ENCODE measurements at places on chromosomes 11 and 22.

DNA sequence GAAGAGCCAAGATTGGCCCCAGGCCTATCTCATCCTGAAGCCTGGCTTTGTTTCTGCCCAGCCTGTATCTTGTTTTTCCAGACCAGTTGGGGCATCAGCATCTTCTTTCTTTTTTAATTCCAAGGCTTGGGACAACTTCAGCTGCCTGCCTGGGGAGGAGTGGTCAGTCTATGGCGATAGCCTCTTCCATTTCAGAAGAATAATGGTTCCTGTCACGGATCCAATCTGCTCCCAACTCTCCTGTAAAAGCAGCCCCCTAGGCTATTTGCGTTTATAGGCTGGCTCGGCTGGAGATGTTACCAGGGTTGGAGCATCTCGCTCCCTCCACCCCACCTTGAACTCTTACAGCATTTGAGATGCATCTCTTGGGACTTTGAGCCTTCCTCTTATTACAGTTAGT, 145.2 kb upstream of the CADM1 start:
- no peak for DNase-seq

- peak; percentile 83 for DNase-seq
Observed at GRCh38 chr22:33921525-33922348, 1.5 kb upstream of the LARGE1 start.

GRCh38 chr11:11735586-11735985, 106.2 kb upstream of the USP47 start:
- no peak for DNase-seq

DNA sequence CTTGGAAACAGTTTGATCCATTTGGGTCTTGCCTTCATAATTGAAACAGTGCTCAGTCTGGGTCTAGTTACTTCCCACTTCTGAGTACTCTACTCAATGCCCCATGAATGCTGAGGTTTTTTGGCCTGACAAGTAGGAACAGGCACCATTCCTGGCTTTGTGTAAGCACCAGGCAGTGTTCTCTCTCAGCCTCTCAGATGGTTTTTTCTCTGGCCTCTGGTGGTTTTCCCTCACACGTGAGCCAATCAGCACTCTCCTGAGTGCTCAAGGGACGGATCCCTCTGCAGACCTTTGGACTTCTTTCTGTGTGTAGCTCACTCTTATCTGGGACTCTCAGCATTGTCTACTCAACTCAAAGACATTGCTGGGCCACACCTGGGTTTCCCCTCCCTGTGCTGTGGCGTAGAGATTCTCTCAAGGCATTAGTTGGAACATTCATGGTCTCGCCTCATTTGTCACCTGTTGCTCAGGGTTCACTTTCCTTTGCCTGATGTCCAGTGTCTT, 21.3 kb downstream of the SIK2 start:
- no peak for DNase-seq

DNA sequence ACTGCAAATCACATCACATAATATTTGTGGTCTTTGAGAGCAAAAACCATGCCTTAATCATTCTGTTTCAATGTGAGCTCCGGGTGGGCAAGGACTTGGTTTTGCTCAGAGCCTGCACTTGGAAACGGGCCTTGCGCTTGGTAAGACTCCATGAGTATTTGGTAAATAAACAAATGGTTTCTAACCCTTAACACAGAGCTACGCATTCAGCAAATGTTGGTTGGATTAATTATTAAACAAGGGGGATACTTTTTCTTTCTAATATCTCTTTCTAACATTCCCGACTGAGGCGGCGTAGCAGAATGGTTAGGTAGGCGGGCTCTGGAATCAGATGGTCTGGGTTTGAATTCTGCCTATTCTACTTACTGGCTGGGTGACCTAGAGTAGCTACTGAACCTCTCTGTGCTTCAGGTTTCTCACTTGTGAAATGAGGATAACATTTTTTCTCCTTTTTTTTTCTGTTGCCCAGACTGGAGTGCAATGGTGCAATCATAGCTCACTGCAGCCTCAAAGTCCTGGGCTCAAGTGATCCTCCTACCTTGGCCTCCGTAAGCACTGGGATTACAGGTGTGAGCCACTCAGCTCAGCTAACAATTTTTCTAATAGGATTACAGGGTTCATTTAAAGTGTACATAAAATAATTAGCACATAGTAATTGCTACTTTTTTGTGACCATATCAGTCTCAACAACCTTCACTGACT, 3.4 kb upstream of the FAM83F start:
- DNase-seq: no peak

- DNase-seq: peak; percentile 70
Observed at GRCh38 chr11:95790933-95791708, 823 bp downstream of the CEP57 start.

DNA sequence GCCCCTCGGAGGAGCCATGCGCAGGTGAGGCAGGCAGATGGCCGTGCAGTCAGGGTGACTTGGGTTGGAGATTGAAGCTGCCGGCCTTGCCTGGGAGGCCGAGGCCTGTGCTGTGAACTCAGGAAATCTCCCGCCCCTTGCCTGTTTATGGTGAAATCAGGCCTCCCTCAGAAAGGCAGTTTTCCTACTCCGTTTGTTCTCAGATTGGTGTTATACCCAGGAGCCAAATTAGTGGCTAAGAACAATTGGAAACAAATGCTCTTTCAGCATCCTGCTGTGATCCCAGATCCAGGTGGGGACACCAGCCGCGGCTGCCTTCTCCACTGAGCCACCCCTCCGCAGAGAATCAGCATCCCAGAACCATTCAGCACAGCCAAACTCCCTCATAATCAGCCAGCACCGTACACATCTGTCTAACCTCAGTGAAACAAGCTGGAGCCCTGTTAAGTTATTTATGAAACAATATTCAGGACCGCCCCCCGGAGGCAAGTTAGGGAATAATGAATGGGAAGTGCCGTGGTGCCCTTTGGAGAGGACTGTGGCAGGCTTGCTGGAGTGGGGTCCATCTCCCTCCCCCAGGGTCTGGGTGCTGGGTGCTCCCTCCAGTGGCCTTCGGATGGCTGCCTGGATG, 60.0 kb downstream of the PKNOX2 start:
- DNase-seq: peak; percentile 27

GRCh38 chr11:115665175-115665821, 161.1 kb upstream of the CADM1 start:
- DNase-seq: no peak

DNA sequence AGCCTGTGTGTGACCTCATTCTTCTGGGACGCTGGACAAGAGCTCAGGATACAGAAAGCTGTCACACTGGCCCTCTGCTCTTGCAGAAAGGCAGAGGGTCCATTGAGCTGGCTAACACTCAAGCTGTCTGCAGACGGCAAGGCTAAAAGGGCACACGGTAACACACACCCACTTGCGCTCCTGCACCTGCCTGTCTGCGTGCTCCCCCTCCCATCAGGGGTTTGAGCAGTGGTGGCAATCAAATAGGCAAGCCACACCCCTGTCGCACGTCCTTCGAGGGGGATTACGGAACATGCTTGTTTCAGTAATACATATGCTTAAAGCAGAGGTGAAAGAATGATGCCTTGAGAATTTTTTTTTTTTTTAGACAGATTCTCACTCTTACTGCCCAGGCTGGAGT, 7.1 kb upstream of the QSER1 start:
- no peak for DNase-seq

DNA sequence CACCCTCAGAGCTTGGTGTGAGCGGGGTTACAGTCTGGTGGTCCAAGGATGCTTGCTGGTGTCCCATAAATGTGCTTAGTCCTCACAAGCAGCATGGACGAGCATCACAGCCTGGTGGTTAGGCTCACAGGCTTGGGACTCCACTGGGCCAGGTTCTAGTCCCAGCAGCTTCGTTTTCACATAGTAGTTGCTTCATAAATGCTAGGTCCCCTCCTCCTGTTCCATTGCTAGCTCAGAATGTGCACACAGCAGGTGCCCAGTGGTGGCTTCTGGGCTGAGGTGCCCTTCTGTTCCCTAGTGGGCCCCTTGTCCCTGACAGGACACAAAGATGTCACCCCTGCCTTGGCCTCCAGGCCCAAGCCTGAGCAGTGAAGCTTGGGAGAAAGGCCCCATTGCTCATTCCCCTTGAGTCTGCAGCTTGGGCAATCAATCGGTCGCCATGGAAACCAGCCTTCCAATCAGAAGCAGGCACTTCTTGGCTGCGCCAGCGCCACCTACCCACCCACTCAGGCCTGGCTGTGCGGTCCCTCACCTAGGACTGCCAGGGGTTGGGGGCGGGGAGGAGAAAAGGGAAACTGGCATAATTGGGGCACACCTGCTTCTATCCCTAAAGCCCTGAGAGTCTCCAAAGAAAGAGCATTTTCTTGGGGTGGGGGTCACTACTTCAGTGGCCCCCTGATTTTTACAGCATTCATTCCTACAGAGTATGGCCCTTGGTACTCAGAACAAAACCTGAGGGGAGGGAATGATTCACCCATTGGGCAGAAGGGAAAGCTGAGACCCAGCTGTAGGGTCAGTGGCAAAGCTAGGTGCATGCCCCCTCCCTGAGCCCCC, 48.1 kb downstream of the CYTH4 start:
- peak; percentile 92 for DNase-seq

GRCh38 chr11:88341522-88342251, 4.2 kb upstream of the CTSC start:
- DNase-seq: no peak

GRCh38 chr22:38320605-38321402, 3.6 kb upstream of the CSNK1E start:
- DNase-seq: no peak

DNA sequence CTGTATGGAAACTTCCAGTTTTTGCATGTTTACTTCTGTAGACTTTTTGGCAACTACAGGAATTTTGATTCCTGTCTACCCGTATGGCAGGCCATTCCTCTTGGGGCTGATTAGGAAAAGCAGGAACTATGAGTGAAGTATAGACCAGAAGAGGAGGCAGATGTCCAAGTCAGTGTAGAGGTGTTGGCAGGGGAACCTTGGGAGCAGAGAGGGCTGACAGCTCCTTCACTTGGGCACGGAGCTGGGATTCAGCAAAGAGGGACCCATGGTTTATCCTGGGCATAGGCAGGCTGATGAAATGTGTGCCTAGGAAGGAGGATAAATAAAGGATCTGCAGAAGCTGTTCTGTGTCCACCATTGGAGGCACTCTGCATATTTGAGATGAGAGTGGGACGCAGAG, 33.1 kb downstream of the TREH start:
- no peak for DNase-seq

DNA sequence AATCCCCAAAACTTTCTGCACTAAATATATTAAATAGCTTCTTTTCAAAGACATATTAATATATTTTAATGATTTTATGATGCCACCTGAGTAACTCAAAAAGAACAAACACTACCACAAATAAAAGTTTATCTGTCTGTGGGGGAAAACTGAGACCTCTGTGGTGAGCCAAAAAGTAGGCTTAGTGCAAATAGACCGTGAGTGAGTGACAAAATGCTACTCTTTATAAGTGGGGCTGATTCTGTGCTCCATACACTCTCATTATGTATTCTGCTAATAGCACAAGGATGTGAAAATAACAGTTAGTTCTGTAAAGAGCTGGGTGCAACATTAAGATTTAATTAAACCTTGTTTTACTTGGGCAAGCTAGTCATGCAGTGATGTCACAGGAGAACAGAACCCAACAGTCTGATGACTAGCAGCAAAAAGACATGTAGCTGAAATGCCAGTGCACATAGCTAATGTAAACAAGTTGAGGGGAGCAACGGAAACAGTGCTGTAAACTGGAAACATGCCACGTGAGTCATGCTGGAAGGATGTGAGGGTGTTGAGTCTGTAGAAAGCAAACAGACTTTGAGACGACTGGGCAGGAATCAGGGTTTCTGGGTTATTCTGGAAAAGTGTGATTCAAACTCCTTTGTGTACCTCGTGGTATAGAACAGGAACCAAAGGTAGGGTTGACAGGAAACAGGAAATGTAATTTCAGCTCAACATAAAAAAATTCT, 1130.4 kb downstream of the LRRC4C start:
- DNase-seq: peak; percentile 100

DNA sequence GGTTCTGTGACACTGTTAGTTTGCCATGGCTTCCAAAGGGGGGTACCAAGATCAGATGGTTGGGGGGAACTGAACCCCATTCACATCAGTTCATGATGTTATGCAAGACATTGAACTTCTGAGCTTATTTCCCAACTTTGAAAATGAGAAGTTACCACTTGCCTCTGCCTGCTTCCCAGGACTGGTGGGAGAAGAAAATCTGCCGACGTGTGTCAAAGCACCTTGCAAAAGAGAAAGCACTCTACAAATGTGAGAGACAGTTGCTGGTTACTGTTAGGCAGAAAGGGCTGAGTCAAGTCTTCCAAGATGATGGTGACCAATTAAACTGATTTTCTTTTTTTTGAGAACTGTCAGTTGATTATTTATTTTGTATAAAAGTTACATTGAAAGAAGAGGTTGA, 45.6 kb downstream of the SMCO4 start:
- DNase-seq: no peak

DNA sequence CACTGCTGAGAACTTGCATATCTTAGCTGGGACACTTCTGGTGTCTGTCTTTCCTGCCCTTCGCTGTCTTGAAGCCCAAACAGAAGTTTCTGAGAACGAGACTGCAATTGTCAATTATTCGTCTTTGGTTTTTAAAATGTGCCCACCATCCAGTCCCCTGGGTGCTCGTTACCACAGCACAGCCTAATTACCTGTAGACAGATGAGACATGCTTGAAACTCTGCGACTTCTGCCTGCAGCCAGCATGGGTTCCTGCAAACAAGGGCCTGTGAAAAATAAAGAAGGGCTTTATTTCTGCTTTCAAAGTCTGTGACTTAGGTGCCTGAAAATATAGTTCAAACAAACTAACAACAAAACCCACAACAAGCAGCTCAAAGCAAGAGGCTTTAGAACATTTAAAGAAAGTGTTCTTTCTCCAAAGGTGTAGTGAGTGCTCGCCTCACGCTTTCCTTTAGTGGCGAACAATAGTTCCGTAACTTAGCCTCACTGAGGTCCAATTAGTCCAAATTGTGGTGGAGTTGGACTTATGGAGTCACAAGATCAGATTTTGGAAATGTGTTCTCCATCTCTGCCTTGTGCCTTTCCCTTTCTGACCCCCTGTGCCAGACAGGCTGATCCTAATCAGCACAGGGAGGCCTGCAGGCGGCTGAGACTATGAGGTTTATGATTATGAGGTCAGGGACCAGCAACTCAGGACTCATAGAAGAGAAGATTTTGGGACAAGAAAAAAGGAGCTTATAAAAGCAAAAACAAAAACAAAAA, 20.4 kb upstream of the GRAMD1B start:
- DNase-seq: no peak

DNA sequence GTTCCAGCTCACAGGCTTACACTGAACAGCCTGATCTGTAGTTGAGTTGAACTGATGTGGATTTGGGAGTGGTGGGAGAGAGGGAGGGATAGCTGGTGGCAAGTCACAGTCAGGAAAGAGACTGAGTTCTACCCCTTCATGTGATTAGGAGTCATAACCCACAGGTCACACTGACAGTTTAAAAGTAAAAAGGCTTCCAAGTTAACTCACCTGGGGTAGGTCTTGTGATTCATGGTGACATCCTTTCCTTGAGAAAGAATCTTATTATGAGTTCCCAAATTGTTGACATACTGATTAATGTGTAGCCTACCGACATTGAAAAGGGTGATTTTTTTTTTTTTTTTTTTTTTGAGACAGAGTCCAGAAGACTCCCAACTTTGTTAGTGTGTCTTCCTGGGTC, 5.4 kb downstream of the IZUMO1R start:
- DNase-seq: no peak

- DNase-seq: no peak
Observed at GRCh38 chr11:105767931-105768330, 158.1 kb downstream of the GRIA4 start.
